ENCODE measurements at places on chromosomes 2 and 18. TPM values are rescaled to one million over a fixed set of nuclear protein-coding genes. Genes with fewer than 3 reads are reported as not detected.

Gene UBXN4
- 84.2 TPM for total RNA-seq

GRCh38 chr2:217650716-217651360 lies 352.0 kb downstream of the TNS1 start:
- DNase-seq: peak; percentile 61
- no peak overlapping the region for H3K4me3 ChIP-seq
- H3K36me3 ChIP-seq: no peaks in the 10 kb centered on the region
- H3K27ac ChIP-seq: no peak overlapping the region

DNA sequence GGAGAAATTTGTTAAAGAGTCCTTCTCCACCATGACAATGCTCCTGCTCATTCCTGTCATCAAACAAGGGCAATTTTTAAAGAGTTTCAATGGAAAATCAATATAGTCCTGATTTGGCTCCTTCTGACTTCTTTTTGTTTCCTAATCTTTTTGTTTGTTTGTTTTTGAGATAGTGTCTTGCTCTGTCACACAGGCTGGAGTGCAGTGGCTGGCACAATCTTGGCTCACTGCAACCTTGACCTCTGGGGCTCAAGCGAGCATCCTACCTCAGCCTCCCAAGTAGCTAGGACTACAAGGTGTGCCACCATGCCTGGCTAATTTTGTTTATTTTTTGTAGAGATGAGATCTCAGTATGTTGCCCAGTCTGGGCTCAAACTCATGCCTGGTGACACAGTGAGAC lies 58.3 kb downstream of the BMPR2 start:
- H3K4me3 ChIP-seq: no peak overlapping the region
- no peak overlapping the region for H3K27ac ChIP-seq
- no peaks in the 10 kb centered on the region for H3K36me3 ChIP-seq
- H3K4me1 ChIP-seq: peaks cover 45% of the 10 kb centered on the region
- DNase-seq: peak; percentile 21

DNA sequence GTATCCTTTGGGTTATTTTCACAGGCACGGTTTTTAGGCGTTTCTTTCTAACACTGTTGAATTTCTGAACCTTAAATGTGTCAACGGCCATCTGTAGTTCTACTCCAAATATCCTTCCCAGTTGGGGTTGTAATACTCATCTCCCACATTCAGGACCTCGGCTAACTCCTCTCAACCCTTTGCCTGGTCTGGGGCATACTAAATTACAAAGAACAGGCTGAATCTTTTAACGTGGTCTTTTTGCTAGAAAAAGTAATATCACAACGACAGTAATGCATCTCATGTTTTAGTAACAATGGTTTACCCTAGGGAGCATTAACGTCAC lies 2.1 kb downstream of the RPRM start:
- peak overlapping the region; percentile 36 for H3K27ac ChIP-seq
- peak overlapping the region; percentile 57 for H3K4me3 ChIP-seq
- no peaks in the 10 kb centered on the region for H3K27me3 ChIP-seq
- no peak for DNase-seq
- no peaks in the 10 kb centered on the region for H3K36me3 ChIP-seq

- H3K27ac ChIP-seq: no peak overlapping the region
- no peaks in the 10 kb centered on the region for H3K36me3 ChIP-seq
- H3K27me3 ChIP-seq: no peaks in the 10 kb centered on the region
- H3K4me1 ChIP-seq: no peaks in the 10 kb centered on the region
- H3K4me3 ChIP-seq: no peak overlapping the region
Observed at GRCh38 chr18:37238282-37239108, 327.1 kb downstream of the CELF4 start.

DNA sequence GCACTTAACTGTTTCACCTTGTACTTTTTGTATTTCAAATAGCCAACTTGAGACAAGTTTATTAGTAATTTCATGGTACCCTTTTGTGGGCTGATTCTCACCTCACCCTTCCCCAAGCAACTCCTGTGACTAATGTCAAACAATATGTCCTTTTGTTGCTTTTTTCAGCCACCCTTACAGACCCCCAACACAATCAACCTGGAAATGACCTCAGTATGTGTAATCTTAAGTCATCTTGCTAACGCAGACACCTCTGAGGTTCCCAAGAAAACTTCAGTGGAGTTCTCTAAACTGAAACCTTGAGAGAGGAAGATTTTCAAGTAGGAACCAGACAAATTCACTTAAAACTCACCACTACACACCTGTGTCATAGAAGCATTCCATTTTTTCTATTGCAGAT lies 69.5 kb downstream of the KYNU start:
- no peaks in the 10 kb centered on the region for H3K4me1 ChIP-seq
- H3K4me3 ChIP-seq: no peak overlapping the region
- no peaks in the 10 kb centered on the region for H3K27me3 ChIP-seq

All from adrenal gland (tissue), 19 donors.